ENCODE measurements at places on chromosomes 1 and 21.

- no peak for DNase-seq
Observed at GRCh38 chr21:35203093-35203977, 154.2 kb upstream of the RUNX1 start.

- DNase-seq = no peak
Observed at GRCh38 chr1:156102633-156103511, 11.6 kb upstream of the LMNA start.

DNA sequence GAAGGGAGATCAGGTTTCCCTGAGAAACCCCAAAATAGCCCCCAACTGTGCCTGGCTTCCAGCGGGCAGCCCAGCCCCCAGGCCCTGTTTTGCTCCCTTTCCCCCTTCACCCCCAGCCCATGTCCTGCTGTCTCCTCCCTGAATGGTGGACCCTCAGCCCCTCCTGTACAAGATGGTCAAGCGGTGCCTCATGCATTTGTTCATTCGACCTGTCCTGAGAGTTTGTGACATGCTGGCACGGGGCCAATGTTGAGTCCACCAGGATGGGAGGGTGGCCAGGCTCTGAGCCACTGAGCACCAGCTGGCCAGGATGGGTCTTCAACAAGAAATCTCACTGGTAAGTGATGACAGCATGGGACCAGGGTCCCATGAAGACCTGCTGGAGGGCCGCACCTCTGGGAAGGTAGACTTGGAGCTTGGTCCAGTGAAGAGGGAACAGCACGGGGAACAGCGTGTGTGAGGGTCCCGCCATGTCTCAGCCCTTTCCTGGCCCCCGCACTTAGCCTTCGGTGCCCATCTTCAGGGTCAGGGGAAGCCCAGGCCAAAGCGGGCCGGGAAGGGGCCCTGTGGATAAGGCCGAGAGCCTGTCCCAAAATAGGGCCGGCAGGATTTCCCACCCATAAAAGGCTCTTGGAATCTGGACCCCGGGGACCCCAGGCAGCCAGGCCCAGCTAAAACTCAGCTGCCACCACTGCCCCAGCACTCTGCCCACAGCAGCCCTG is at the start of gene CALML6:
Gene CALML6 (plus strand): TSS at position 290 of the 722 bp plus-strand sequence. CDS start 21 bp downstream, at position 311.
- DNase-seq = no peak

DNA sequence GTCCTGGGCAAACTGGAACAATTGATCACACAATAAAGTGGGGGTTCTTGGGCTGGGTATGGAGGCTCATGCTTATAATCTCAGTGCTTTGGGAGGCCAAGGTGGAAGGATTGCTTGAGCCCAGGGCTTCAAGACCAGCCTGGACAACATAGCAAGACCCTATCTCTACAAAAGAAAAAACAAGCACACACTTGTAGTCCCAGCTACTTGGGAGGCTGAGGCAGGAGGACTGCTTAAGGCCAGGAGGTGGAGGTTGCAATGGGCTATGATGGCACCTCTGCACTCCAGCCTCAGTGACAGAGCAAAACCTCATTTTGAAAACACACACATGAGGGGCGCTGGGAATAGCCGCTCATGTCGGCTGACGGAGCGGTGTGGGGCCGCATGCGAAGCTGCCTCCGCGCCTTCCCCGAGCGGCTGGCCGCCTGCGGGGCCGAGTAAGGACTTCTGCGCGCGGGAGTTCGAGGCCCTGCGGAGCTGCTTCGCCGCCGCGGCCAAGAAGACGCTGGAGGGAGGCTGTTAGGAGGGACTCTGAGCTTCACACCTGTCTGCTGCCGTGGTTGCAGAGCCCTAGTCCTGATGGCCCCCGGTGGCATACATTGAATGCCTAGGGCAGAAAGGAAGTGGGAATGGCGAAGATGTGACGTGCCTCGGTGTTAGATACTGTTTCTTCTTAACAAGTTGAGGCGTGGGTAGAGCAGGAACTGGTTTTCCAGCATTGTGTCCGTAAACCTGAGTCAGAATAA is 59.5 kb downstream of the ACBD3 start:
- DNase-seq = no peak

DNA sequence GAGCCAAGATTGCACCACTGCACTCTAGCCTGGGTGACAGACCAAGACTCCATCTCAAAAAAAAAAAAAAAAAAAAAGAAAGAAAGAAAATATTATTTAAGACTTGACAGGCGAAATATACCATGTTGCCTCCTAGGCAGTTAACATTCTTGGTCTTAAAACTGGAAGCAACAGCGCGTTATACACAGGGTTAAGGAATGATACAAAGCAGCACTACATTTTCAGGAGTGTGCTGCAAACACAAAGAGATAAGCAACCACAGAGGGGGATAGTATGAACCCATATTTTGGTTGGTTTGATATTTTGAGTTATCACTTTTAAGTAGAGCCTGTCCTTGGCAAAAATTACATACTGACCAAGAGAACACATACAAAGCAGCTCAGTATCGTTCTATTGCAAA is 25.1 kb downstream of the USP24 start:
- DNase-seq = no peak

DNA sequence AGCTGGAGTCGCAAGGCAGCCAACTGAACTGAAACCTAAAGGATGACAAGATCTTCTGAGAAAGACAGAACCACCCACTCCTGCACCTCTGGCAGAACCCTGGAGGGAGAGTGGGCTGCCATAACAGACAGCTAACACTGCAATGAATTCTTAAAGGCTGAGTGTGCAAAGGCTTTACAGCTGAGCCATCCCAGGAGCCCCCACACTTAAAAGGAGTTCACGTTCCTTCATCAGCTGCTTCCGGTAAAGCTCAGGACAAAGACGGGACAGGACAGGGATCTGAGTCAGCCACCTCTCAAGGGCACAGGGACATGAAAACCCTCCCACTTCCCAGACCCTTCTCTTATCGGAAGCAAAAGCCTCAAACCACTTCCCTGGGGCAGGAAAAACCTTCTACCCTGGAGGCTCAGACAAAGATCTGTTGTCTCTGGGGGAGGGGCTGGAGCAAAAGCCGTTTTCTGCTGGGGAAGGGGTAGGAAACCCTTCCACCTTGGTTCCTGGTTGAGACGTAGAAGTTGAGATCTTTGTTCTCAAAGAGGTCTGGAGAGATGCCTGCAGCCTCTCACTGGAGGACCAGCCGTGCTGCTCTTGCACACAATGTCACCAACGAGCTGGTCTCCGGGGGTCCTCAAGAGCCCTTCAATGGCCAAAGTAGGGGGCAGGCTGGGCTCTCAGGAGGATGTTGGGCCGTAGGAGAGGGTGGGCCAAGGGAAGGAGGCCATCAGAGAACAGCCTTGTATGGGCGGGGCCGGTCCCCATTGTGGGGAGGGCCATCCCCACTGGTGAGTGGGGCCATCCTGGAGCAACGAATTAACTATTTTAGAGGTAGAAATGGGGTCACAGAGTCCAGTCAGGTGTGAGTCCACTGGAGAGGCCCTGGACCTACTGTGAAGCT is 452.4 kb downstream of the PTPRU start:
- DNase-seq = no peak

- no peak for DNase-seq
Observed at GRCh38 chr1:19220991-19221390, 10.9 kb upstream of the UBR4 start.

DNA sequence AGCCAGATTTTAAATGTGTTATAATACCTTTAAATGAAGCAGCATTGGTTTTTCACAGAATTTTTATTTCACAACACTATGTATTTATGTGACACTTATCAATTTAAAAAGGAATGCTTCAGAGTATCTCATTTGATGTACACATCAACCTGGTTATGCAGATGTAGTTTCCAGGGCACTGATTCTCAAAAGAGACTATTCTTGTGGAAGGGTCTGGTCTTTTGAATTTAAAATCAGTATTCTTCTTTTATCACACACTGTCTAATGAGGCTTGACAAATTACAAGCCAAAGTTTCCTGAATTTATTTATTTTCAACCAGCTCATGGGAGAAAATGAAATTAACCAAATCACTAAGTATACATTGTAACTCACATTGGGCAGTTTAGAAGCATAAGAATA is 87.4 kb downstream of the NTPCR start:
- DNase-seq = no peak

GRCh38 chr1:20195462-20195780 is 9.1 kb upstream of the PLA2G2C start:
- no peak for DNase-seq

DNA sequence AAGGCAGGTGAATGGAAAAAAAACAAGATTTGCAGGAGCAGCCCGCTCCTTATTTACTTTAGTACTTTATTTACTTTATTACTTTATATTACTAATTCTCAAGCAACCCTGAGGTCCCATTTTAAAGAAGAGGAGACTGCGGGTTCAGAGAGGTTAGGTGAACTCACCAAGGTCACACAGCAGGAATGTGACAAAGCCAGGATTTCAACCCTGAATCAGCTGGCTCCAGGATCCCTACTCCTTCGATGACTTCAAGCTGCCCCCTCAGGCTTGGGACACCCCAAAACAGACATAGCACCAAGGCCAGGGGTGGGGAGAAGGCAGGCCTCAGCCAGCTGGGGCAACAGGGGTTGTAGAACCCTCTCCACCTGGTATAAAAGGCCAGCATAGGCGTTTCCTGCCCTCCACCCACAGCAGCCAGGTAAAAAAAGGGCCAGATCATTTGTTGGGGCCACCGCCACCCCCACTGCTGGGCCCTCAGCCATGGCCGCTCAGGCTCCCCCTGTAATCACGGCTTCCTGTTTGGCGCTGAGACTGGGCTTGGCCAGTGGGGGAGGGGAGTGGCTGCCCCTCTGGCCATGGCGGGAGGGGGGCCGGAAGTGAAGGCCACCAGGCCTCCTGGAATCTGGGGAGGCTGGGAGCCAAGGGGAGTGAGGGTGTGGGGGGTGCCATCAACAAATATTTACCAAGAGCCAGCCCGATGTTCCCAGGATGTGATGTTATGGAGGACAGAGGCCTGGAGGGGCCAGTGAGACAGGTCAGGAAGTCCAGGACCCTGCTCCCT is 6.6 kb downstream of the SDC3 start:
- no peak for DNase-seq

DNA sequence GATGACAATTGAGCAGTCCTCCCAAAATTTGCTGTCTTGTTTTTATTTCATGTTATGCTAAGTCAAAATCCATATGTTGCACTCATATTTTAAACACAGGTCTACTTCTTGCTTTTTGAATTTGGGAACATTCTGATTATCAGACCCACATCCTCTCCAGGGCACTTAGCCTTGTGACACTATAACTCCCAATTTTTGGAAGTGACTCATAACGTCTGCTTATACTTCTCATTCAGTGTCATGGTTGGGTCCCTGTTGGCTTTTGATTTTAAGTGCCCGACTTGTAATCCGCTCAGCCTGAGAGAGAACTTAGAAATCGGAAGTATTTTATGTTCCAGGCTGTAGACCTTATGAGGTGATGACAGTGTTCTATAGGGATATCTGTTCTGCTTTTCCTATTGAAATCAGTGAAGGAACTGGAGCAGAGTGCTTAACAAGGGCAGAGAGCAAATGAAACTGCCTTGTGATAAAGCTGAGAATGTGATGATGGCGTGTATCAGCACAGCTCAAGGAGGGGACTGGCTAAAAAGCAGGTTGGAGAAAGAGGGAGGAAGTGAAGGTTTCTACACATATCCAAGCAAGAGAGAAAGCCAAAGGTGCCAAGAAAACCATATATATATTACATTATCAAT is 136.0 kb downstream of the HLX start:
- no peak for DNase-seq

- DNase-seq = no peak
Observed at GRCh38 chr1:107640207-107640606, 324.8 kb downstream of the VAV3 start.

DNA sequence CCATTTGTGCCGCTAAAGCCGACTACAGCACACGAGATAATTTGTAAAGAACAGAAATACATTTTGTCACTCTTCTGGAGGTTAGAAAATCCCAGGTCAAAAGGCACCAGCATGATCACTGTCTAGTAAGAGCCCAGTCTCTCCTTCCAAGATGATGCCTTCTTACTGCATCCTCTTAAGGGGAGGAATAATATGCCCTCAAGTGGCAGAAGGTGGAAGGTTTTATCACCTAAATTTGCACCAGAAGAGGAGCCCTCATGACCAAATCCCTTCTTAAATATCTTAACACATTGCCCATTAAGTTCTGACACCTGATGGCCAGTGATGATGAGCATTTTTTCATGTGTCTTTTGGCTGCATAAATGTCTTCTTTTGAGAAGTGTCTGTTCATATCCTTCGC is 326.7 kb upstream of the RGS18 start:
- no peak for DNase-seq

GRCh38 chr1:78211483-78212092 is 165.8 kb downstream of the GIPC2 start:
- no peak for DNase-seq

DNA sequence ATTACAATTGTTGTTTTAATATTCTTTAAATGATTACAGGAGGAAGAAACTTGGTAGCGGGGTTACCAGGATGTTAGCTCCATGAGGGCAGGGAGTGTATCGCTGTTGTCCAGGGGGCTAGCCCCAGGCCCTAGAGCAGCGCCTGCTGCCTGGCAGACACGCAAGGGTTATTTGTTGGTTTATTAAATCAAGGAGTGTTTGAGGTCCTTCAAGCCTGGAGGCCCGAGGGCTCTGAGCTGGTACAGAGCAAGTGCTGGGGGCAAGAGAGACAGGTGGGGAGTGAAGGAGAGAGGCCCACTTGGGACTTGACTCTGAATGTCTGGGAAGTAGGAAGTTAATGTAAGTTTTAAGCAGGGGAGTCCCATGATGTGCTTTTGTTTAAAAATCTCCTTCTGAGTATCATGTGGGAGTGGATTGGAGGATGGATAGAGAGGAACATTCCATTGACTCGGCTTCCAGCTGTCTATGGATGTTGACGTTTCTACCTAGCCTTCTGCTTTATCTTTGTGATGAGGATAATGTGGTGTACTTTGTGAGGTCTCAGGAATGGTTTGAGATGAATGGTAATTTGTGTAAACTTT is 8.7 kb downstream of the ITSN1 start:
- DNase-seq = no peak

- no peak for DNase-seq
Observed at GRCh38 chr1:192869308-192869940, 60.6 kb downstream of the RGS2 start.

DNA sequence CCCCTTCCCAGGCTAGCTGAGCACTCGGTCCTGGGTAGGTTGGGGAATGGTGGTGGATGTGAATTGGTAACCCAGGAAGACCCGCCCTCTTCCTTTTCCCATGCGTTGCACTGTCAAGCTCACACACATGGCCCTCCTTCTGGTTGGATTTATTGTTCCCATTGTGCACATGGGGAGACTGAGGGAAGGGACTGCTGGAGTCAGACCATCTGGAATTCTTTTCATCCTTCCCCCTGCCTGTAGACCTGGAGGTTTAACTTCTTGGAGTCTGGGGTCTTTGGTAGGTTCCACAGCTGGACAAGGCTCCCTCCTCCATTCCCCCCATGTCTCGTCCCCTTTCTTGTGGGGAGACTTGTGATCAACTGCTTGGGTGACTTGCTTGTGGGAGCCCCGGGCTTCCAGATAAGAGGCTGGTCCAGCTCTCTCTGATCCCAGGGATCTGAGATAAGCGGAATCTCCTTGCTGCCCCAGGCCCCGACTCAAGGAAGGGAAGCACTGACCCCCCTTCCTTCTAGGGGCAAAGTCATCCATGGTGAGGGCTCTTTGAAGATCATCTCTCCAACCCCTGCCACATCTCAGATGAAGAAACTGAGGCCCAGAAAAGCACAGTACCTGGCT is 55.7 kb upstream of the SYNC start:
- DNase-seq = no peak

- peak; percentile 73 for DNase-seq
Observed at GRCh38 chr1:159177272-159177907, 6.0 kb downstream of the CADM3 start.

- no peak for DNase-seq
Observed at GRCh38 chr1:170729225-170730002, 65.5 kb downstream of the PRRX1 start.

All from endothelial cell (in vitro differentiated cells).